LHCN-M2 (cell line): ENCODE measurements at places on chromosomes 11 and 22. TPM values are rescaled to one million over a fixed set of nuclear protein-coding genes. Genes with fewer than 3 reads are reported as not detected.
A peak's percentile ranks its signal among the peaks of the same experiment; 100 is the strongest.

DNA sequence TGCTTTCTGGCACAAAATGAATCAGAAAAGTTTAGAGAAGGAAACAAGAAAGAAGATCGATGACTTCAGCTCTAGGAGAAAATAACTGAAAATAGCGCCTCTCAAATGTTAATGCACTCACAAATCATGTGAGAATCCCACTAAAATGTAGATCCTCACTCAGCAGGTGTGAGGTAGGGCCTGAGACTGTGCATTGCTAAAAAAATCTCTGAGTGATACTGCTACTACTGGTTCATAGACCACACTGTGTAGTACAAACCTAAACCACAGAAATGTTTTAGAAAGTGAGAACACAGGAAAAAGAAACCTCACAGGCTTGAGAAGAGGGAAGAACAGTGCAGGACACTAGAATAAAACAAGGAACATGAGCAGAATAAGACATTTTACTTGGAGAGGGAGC lies 2.0 kb downstream of the OR8D4 start:
- DNase-seq, result no peak

GRCh38 chr11:84930863-84931262 lies 696.3 kb downstream of the DLG2 start:
- DNase-seq, result no peak

- no peak for DNase-seq
Measured at GRCh38 chr11:37973941-37974340, 1375.9 kb upstream of the RAG2 start.

GRCh38 chr11:9527481-9528135 lies 45.9 kb upstream of the WEE1 start:
- peak; percentile 66 for DNase-seq

GRCh38 chr11:14678350-14678749 lies 34.7 kb downstream of the PDE3B start:
- no peak for DNase-seq

GRCh38 chr22:39502789-39503409 lies 809 bp downstream of the MIEF1 start:
- no peak for DNase-seq

- DNase-seq, result no peak
Measured at GRCh38 chr11:46471943-46472661, 80.5 kb upstream of the CHRM4 start.

DNA sequence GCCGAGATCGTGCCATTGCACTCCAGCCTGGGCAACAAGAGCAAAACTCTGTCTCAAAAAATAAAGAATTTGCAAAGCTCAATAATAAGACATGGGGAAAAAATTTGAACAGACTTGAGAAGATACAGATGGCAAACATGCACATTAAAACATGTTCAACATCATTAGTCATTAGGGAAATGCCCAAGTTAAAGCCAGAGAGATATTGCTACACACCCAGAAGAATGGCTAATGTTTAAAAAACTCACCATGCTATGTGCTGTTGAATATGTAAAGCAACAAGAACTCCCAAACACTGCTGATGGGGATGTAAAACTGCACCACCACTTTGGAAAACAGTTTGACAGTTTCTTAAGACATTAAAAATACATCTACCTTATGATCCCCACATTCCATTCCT lies 12.6 kb downstream of the LRRC75B start:
- peak; percentile 35 for DNase-seq

DNA sequence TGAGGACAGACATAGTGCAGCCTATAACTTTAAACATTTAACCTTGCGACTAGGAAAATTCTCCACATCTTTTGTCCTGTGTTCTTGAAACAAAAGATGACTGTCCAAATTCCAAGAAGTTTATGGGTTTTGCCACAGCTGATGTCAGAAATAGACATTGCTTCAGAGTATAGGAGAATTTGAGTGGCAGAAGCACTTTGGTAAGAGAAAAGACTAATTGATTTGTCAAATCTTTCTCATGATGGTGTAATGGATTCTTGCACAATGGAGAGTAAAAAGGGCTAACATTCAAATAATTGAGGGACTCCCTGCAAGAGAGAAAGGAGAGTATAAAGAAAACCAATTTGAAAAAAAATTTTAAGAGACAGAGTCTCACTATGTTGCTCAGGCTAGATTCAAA lies 25.3 kb downstream of the C11orf58 start:
- no peak for DNase-seq

DNA sequence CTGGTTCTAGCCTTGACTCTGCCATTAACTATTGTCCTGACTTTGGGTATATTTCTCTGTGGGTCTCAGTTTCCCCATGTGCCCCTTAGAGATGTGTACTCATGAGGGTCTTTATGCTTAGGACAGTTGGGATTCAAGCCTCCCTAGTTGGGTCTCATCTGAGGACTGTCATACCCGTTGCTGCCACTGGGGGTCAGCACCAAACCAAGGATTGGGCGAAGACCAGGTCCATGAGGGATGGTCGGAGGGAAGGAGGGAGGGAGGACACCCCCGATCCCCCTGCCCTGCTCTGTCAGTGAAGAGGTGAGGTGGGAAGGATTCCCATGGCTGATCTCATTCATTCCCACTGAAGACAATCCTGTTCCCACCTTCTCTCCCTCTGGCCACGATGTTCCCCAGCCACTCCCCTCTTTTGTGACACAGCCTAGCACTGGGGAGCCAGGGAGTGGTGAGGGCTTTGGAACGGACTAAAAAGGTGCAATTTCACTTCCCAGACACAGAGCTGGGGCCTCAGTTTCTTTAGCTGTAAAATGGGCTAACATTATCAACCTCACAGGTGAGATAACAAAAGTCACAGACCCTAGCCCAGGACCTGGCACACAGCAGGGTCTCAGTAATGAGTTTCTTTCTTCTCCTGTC lies 12.4 kb upstream of the KLHL35 start:
- DNase-seq, result peak; percentile 34

DNA sequence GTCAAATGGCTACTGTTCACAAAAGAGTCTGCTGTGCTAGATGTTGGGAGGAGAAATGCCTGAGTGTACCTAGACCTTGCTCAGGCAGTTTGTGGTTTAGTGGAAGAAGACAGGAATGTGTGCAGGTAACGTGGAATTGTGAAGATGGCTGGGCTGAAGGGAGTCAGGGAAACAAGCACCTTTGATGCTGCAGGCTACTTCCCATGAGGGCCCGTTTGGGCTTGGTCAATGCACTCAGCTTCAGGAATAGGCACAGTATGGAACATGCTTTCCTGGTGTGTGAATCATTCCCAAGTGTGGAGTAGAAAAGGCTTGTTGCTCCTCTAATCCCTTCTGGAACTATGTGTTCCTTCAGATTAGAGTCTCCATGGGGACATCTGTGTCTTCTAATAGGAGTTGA lies 318.3 kb upstream of the MTNR1B start:
- no peak for DNase-seq

- no peak for DNase-seq
Measured at GRCh38 chr11:78223320-78223954, 34.7 kb downstream of the USP35 start.

GRCh38 chr11:126336138-126336541 lies 19.3 kb upstream of the ST3GAL4 start:
- no peak for DNase-seq

GRCh38 chr11:78773077-78773476 lies 198.4 kb upstream of the NARS2 start:
- DNase-seq, result no peak

DNA sequence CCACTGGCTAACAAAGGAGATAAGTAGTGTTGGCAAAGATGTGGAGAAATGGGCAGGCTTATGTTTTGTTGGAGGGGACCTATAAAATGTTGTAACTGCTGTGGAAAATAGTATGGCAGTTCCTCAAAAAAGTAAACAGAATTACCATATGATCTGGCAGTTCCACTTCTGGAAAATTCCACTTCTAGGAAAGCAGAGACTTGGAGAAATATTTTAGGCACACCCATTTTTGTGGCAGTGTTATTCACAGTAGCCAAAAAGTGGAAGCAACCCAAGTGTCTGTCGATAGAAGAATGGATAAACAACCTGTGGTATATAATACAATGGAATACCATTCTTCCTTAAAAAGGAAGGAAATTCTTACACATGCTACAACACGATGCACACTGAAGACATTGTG lies 57.0 kb upstream of the ADORA2A start:
- DNase-seq, result no peak

- DNase-seq, result no peak
Measured at GRCh38 chr11:46701078-46701654, 335 bp downstream of the ZNF408 start.

- DNase-seq, result no peak
Measured at GRCh38 chr11:72048766-72049460, 31.4 kb downstream of the NUMA1 start.

DNA sequence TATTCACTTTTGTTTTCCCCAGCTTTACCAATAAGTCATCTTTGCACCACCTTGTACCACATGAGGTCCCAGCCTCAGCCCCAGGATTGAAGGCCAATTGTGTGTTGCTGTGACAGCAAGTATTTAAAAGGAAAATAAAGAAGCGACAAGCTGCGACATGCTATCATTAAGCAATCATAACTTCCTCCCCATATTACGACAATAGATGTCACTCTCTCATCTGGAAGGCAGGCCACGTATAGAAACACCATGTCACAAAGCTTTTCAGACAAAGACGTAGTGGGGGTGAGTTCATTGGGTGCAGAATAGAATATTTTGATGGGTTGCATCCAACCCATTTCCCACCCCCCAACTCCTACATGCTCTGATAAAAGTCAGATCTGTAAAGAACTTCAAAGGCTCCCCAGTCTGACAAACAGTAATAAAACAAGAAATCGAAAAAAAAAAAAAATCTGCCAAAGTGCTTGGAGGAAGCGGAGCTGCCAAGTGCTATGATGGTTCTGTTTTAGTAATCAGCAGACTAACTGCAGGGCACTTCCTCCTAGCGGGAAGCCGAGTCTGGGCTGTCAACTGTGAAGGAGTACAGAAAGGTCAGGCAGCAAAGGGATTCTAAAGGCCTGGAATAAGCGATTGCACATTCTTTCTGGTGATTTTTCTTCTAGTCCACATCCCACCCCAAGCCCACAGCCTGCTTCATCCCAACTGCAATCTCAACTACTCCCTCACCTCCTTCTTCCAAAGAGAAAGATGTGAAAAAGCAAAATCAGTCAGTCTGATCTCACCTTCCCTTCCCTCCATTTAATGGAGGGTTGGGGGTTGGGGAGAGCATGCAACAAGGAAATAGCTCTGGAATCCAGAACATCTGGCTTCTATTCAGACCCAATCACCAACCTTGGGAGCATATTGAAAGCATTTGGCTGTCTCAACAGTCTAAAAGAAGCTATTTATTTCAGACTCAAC lies 131.4 kb upstream of the UBASH3B start:
- no peak for DNase-seq

- DNase-seq, result no peak
Measured at GRCh38 chr11:96204721-96205459, 138.1 kb downstream of the MAML2 start.

GRCh38 chr11:126497581-126498122 lies 142.2 kb downstream of the ST3GAL4 start:
- DNase-seq, result no peak

Gene OTOG
- total RNA-seq, result not detected in 2 replicates

Gene OR51A7
- not detected in 2 replicates for total RNA-seq

Gene APOA4
- total RNA-seq, result not detected in 2 replicates

Gene IRAG1
- total RNA-seq, result 0.38 and 1.3 TPM in 2 replicates

Gene CCDC87
- total RNA-seq, result 0.34 and 0.51 TPM in 2 replicates

Gene DGAT2
- 0.29 and 1.2 TPM in 2 replicates for total RNA-seq

Gene SLC17A6
- total RNA-seq, result not detected in 2 replicates

Gene C11orf98
- 55.7 and 72.4 TPM in 2 replicates for total RNA-seq

Gene CRYBA4
- total RNA-seq, result not detected in 2 replicates
